ENCODE measurements at places on chromosomes 1 and 21.

DNA sequence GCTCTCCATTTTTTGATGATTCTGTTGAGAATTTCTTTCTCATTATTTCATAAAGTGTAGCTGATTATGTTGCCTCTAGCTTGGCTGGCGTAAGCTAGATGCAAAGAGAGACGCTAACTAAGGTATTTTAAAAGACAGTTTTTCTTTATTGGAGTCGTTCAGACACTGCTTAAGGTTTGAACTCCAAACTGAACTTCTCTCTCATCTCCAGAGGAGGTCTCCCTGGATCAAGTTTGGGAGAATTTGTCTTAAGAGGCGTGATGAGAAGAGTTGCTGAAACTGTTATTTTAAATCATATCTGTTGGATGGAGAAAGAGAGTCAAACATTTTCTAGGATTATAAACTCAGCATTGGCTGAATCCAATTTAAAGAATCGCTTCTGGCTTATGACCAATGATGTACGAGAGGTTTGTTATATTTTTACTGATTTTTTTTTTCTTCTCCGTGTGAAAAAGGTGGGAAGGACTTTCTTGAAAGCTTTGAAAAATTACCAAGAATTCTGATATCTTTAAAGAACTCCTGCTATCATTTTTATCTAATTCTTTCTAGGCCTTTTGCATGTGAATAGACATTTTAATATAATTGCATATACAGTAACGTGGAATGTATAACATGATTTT, 34.0 kb downstream of the MAP3K7CL start:
- peak; percentile 74 for DNase-seq

GRCh38 chr1:219138747-219139146, 34.9 kb upstream of the LYPLAL1 start:
- DNase-seq = no peak

DNA sequence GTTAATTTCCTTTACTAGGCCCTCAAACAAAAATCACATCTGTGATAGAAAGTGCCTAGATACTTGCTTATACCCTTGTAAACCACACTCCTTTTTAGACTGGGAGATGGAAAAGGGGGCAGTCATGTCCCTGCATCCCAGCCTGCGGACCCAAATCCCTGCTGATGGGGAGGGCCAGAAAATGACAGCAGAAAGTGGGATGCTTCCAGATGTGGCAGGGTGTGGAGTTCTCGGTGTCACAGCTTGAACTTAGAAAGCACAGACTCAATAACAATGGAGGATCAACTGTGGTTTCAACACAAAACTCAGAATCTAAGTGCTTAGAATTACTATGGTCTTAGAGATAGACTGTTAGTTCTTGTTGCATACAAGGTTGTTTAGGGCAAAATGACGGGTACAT, 95.6 kb upstream of the F3 start:
- DNase-seq = no peak

- DNase-seq = no peak
Observed at GRCh38 chr1:1069711-1070676, 4.1 kb downstream of the RNF223 start.

DNA sequence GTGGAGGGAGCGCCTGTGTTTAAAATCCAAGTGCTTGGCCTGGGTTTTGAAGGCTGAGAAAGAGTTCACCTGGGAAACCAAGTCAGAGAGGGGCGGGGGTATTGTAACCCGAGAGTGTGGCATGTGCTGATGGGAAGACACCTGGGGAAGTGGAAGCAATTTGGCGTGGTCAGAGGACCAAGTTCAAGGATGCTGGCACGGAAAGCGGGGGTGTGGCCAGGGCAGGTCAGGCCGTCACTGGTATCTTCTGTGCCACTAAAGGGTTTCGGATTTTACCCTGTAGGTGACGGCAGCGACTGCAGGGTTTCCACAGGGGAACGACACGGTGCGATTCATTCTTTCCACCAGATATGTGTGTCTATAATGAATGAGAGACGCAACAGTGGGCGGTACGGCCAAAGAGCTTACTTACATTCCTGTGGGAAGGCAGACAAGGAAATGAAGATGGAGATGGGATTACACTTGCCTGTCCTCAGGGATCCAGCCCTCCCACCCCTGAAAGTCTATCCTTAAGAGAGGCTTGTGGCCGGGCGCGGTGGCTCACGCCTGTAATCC, 31.3 kb downstream of the CA6 start:
- DNase-seq = no peak

- DNase-seq = no peak
Observed at GRCh38 chr1:55870106-55870505, 654.9 kb upstream of the USP24 start.

DNA sequence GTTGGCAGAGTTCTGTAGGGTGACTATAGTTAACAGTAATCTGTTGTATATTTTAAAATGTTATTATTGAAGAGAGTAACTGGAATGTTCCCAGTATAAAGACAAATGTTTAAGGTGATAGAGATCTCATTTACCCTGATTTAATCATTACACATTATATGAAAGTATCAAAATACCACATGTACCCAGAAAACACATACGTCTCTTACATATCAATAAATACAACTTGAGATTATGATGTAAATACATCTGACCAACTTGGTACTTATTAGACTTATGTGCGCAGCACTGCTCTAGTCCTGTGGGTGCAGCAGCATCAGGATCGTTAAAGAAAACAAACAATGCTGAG, 670 bp upstream of the PARK7 start:
- DNase-seq = no peak

DNA sequence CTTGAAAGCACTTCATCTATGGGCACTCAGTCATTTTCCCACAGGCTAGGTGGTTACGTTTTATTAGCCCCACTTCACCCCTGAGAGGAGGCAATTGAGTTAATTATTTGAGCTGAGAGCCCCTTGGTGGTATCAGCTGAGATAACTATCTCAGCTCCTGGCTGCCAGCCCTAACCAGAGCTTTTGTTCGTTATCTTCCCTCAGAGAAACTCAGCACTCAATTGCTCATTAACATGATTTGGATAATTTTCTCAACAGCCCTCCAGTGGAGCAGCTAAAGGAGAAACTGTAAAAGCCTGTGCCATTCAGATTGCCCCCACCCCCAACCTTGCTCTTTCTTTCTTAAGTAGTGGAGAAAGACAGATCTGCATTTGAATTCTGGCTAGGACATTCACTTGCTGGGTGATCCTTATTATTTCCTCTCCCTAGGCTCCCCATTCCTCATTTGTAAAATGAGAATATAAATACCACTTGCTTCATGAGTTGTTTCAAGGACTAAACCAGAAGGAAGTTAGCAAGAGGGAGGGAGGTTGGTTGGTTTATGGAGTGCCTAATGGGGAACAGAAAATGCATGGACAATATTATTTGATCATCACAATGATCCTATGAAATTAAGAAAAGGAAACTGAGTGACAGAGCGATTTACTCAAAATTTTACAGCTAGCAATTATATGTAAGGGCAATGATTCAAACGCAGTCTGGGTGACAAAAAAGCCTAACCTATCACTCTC, 218.7 kb upstream of the FGGY start:
- DNase-seq = no peak

- DNase-seq = no peak
Observed at GRCh38 chr1:65289449-65289848, 19.9 kb upstream of the DNAJC6 start.

- no peak for DNase-seq
Observed at GRCh38 chr1:53592521-53592982, 133.4 kb downstream of the DMRTB1 start.

GRCh38 chr21:43364851-43365424, 62.0 kb downstream of the SIK1 start:
- no peak for DNase-seq

- no peak for DNase-seq
Observed at GRCh38 chr1:225662155-225662554, 9.2 kb upstream of the ENAH start.

GRCh38 chr21:25811186-25811585, 76.4 kb downstream of the GABPA start:
- no peak for DNase-seq

DNA sequence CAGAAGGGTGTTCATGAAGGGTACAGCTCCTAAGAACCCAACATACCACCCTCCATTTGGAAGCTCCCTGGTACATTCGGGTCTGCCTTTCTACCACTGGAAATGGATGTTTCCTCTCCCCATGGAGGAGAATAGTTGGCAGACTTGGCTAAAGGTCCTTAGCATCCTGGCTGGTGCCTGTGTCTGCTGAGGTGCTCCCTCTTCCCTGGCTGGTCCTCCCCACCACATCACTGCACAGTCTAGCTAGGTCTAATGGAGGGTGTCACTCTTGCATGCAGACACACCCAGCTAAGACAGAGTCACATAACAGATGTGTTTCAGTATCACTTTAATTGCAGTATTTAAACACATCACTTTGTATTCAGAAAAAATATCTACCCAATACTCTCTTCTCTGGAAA, 24.7 kb downstream of the CD34 start:
- no peak for DNase-seq
